Naive thymus-derived CD8-positive, alpha-beta T cell (primary cell): ENCODE measurements at places on chromosomes 12 and 14.

- no peak for DNase-seq
Measured at GRCh38 chr12:39431797-39432196, 11.1 kb downstream of the KIF21A start.

DNA sequence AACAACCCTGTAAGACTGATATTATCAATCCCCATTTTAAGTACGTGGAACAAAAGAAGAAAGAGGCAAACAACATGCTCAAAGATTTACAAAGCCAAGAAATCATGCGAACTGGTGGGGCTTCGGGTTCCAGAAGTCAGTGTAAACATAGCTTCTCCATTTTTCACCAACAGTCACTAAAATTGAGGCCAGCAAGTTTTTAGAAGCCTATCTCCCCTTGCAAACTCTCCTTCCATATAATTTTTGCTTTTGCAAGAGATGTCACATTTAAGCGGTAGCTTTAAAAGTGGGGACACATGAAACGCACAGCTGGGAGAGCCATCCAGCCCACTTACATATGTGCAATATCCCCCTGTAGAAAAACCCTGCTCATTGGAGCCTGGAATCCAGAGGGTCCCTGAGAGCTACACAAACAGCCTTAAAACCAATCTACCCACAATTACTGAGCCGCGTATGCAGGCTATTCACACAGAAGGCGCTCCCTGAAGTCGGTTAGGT, 797 bp downstream of the SLC11A2 start:
- no peak for DNase-seq

DNA sequence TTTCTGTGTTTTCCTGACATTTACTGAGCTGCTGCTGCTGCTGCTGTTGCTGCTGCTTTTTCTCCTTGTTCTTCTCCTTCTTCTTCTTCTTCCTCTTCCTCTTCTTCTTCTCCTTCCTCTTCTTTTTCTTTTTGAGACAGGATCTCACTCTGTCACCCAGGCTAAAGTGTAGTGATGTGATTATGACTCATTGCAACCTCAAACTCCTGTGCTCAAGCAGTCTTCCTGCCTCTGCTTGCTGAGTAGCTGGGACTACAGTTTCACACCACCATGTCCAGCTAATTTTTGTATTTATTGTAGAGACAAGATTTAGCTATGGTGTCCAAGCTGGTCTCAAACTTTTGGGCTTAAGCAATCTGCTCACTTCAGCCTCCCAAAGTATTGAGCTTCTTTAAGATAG, 95.8 kb downstream of the TMTC3 start:
- DNase-seq, result no peak

- no peak for DNase-seq
Measured at GRCh38 chr12:132954471-132955048, 1.5 kb downstream of the ZNF605 start.

GRCh38 chr12:126926023-126926594, 1340.9 kb upstream of the TMEM132C start:
- no peak for DNase-seq

DNA sequence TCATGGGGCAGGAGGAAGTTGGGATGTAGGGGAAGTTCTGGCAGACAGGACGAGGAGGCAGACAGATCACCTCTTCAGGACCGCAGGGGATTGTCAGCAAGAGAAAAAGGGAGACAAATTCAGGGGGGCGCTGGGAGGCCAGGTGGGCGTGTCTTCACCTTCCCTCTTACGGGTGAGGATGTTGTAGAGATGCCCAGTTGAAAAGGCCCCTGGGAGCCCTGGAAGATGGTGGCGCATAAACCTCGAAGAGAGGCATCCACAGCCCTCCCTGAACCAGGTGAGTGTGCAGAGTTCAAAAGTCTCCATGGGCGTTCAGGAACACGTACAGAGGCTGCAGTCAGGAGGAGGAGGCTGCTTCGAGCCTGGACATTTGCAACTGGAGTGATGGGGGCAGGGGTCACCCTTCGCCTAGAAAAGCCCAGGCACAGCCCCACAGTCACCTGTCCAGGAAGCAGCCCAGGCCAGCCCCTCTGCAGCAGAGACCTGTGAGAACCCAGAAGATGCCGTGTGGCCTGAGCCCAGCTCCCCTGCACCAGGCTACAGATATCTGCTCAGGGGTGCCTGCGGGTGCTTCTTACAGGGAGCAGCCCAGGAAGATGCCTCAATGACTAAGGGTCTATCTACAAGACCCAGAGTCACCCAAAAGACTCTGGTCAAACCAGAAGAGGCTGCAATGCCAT, 74.4 kb downstream of the PRIMA1 start:
- DNase-seq, result no peak
